ENCODE measurements at places on chromosomes 7 and 10.

- no peak for DNase-seq
Observed at GRCh38 chr7:127666602-127667001, 14.6 kb downstream of the SND1 start.

GRCh38 chr7:106138776-106139175 lies 26.7 kb upstream of the SYPL1 start:
- no peak for DNase-seq

GRCh38 chr10:133418289-133418993 lies 6.0 kb downstream of the SPRN start:
- DNase-seq: no peak

GRCh38 chr10:76119515-76119914 lies 688.1 kb downstream of the LRMDA start:
- DNase-seq: no peak

DNA sequence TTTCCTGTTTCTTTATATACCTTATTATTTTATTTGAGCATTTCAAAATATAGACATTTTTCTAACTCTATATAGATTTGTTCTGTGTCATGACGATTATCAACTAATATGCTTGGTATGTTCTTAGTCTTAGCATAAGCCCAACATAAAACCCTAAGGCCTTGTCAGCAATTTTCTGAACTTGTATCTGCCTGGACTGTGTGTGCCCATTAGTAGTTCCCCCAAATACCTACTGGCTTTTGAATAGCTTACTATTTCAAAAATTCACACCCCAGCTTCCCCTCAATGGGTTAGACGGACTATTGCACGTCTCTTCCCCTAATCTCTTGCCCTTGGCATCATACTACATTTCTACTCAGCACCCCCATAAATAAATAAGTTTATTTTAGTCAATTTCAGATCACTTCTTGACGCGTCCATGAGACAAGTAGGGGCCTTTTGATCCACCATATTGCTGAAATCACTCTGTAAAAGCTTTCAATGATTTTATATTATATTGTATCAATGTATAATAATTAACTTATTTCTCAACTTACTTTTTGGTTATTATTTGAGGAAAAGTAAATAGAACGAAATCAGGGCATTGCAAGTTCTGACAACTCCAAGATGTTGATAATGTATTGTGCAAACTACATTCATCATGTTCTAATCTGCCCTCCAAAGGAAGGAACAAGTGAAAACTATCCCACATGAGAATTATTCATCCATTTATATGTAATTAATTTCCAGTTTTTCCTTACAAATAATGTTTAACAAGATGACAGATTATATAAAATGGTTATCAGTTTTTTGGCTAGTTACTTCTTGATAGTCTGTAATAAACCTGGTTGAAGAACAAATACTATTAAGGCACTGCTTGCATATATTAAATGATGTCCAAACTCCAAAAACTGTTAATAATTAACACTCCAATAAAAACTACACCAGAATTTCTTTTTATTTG lies 1.1 kb upstream of the AKR1C3 start:
- DNase-seq: no peak

- no peak for DNase-seq
Observed at GRCh38 chr7:82317257-82317721, 126.3 kb downstream of the CACNA2D1 start.

Measured in posterior cingulate gyrus (tissue), 11 donors.